Activated CD4-positive, alpha-beta T cell treated with anti-CD3 and anti-CD28 coated beads, Interleukin-2, amount 10 ng/mL, durations not matched to agents 7 days and 5 days (primary cell): ENCODE measurements at places on chromosomes 6 and 20. TPM values are rescaled to one million over a fixed set of nuclear protein-coding genes. Genes with fewer than 3 reads are reported as not detected.

DNA sequence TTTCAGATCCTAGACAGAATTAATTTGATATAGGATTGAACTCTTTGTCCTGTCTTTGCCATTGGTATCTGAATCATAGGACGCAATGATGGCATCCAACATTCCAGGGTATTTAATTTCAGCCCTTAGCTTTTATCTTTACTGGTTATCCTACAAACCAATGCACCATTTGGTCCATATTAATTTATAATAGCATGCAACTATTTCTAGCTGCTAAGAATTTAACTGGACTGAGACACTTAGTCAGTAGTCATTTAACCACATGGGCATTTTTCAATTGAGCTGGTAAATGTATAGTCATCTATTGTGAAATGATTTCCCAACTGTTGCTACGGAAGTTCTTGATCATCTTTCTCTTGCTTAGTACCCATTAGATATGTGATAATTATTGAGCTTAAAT, 141.1 kb downstream of the CD164 start:
- DNase-seq: no peak

GRCh38 chr20:41352106-41352505, 11.5 kb downstream of the LPIN3 start:
- no peak for DNase-seq

GRCh38 chr6:17165383-17165782, 63.5 kb downstream of the STMND1 start:
- DNase-seq: no peak

GRCh38 chr6:41489120-41489851, 56.9 kb upstream of the FOXP4 start:
- DNase-seq: no peak

DNA sequence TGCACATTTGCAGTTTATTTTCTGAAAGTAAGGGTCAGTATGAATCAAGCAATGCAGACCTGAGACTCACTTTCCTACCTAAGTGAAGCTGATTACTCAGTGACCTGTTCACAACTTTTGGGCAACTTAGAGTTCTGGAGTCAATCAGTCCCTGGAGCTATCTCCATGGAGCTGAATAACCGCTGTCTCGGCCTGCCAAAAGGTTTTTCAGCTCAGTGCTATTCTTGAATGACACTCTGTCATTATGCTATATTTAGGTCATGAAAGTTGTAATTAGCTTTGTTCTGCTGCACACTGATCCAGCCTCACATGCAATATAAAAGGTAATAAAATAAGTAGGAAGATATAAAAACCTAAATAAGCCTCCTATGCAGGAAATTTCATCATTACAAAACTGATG, 356.0 kb downstream of the BMP2 start:
- no peak for DNase-seq

GRCh38 chr6:123434186-123434585, 202.6 kb downstream of the TRDN start:
- no peak for DNase-seq

GRCh38 chr6:128455959-128456358, 64.4 kb downstream of the PTPRK start:
- DNase-seq: no peak

GRCh38 chr6:27295301-27296079, 16.6 kb downstream of the POM121L2 start:
- DNase-seq: no peak

GRCh38 chr6:75546381-75546780, 52.8 kb upstream of the FILIP1 start:
- no peak for DNase-seq

DNA sequence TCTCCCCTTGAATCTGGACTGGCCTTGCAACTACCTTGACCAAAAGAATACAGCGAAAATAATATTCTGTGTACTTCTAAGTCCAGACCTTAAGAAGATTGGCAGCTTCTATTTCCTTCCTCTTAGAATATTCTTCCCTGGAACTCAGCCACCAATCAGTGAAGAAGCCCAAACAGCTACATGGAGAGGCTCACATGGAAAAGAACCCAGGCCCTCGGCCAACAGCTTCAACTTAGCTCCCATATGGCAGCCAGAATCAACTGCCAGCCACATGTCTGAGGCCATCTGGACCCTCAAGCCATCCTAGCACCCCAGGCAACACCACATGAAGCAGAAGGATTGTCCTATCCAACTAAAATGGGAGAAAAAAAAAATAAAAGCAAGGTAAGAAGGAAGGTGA, 178.8 kb downstream of the IBTK start:
- DNase-seq: no peak

GRCh38 chr6:119768201-119768600, 418.6 kb upstream of the MAN1A1 start:
- DNase-seq: no peak

GRCh38 chr6:156807795-156808194, 30.6 kb downstream of the ARID1B start:
- no peak for DNase-seq

DNA sequence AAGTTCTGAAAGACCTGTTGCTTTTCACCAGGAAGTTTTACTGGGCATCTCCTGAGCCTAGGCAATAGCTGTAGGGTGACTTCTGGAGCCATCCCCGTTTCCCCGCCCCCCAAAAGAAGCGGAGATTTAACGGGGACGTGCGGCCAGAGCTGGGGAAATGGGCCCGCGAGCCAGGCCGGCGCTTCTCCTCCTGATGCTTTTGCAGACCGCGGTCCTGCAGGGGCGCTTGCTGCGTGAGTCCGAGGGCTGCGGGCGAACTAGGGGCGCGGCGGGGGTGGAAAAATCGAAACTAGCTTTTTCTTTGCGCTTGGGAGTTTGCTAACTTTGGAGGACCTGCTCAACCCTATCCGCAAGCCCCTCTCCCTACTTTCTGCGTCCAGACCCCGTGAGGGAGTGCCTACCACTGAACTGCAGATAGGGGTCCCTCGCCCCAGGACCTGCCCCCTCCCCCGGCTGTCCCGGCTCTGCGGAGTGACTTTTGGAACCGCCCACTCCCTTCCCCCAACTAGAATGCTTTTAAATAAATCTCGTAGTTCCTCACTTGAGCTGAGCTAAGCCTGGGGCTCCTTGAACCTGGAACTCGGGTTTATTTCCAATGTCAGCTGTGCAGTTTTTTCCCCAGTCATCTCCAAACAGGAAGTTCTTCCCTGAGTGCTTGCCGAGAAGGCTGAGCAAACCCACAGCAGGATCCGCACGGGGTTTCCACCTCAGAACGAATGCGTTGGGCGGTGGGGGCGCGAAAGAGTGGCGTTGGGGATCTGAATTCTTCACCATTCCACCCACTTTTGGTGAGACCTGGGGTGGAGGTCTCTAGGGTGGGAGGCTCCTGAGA, at the start of gene HFE:
TSS of gene HFE (plus strand) at position 146 of the 832 bp plus-strand sequence. CDS start at position 158, 12 bp downstream.
- DNase-seq: peak; percentile 35

DNA sequence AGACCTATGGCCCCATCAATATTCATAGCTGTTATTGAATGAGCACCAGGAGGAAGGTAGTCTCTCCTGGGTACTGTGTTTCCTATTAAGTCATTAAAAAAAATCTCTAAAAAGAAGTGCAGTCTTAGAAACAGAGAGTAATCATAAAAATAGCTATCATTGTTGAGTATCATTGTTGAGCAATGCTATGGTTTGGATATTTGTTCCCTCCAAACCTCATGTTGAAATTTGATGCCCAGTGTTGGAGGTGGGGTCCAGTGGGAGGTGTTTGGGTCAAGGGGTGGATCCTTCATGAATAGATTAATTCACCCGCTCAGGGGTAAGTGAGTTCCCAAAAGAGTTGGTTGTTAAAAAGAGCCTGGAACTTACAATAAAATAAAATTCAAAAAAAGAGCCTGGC, 88.1 kb upstream of the IYD start:
- no peak for DNase-seq

- DNase-seq: no peak
Measured at GRCh38 chr6:91376686-91377085, 789.8 kb upstream of the MAP3K7 start.

DNA sequence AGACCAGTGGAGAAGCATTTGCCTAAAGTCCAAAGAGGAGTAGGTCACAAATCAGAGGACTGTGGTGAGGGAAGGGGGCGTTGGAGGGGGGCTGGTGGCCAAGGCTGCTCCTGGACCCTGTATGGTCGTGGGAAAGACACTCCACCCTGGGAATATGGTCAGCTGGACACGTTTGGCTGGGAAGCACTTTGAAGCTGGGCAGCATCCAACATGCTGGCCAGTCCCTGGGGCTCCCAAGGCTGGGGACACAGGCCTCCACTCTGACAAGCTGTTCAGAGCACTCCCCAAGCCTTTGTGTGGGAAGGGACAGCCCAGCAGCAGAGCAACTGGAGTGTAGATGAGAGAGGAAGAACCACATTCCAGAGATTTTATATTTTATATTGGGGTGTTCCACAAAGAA, 203.2 kb downstream of the ANKRD60 start:
- no peak for DNase-seq

DNA sequence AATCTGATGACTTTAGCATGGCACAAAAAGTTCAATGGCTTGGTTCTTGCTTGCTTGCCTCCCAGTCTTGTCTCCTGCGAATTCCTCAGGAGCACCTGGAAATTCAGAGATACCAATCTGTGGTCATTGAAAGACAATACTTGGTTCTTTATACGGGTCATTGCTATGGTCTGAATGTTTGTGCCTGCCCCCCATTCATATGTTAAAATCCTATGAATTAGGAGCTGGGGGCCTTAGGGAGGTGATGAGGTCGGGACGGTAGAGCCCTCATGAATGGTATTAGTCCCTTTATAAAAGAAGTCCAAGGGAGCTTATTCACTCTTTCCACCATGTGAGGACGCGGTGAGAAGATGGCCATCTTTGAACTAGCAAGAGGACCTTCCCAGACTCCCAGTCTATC, 721.8 kb downstream of the UTRN start:
- no peak for DNase-seq

DNA sequence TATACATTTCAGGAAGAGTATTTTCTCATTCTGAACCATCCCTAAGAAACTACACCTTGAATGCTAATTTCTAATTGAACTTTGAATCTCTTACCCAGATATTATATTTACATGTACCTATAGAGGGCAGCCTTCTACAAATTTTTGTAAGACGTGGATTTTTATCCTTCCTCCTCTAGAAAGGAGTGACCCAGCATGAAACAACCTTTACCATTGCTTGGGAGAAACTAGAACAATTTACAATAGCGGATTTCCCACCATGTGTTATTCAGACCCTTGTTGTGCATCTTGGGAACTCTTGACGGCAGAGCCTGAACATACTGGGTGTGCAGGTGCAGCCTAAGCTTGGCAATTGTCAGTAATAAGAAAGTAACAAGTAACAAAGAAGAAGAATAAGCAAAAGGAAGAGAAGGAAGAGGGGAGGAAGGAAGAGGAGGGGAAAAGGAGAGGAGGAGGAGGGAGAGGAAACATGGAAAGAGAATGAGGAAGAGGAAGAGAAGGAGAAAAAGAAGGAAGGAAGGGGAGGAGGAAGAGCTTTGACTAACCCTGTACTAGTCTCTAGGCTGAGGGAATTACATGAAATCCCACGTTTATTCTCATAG, 10.8 kb upstream of the TAAR1 start:
- no peak for DNase-seq

GRCh38 chr6:25612666-25613065, 39.3 kb upstream of the SCGN start:
- no peak for DNase-seq

DNA sequence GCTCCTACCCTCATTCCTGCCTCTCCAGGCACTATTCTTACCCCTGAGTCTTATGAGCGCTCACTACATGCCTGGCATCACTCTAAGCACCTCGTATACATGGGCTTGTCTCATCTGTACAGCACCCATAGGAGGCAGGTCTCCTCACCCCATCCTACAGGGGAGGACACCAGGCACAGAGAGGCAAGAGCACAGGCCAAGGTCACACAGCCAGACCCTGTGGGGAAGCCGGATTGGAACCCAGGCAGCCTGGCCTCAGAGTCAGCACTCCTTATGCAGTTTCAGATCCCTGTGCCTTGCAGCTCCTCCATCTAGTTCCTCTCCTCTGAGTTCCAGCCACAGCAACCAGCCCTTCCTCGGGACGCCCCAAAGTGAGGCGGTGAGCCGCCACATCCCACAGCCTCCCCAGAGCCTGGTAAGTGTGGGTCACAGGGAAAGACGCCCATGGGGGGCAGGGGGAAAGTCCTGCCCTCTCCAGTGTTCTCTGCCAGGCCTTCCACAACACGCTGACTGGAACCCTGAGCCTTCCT, 103.3 kb downstream of the NFATC2 start:
- DNase-seq: no peak

GRCh38 chr6:143195349-143195845, 134.7 kb downstream of the AIG1 start:
- DNase-seq: no peak

- DNase-seq: no peak
Measured at GRCh38 chr6:109013656-109014305, 80.9 kb downstream of the SESN1 start.

- DNase-seq: no peak
Measured at GRCh38 chr6:25485821-25486534, 166.0 kb upstream of the SCGN start.

GRCh38 chr20:38766071-38766470, 17.8 kb downstream of the ACTR5 start:
- no peak for DNase-seq

DNA sequence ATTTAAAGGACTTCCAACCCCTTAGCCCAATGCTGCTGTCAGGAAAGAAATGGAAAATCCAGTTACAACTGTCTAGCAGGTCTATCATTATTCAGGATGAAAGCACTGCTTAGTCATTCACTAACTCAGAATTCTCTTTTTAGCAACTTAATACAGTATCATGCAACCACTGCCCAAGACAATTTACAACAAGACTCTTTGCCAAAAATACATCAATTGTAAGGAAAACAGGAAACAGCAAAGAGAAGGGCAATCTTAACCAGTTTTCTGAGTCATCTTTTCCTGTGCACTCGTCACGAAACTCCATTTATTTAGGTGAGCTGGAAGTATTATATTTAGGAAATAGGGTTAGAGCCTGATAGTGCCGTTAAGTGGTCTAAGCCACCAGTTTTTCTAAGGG, 1197.7 kb upstream of the CITED2 start:
- no peak for DNase-seq

GRCh38 chr6:36028877-36029324, 1.3 kb downstream of the MAPK14 start:
- DNase-seq: peak; percentile 81

The ECT2L gene
- not detected for total RNA-seq

The LINC00237 gene
- total RNA-seq: not detected

The SAMD5 gene
- total RNA-seq: not detected

The EFCAB8 gene
- 1.2 TPM for total RNA-seq

The TREM2 gene
- not detected for total RNA-seq

The TMEM181 gene
- total RNA-seq: 16.9 TPM

The MYBL2 gene
- total RNA-seq: 106 TPM

The AGPAT1 gene
- 47.3 TPM for total RNA-seq

The SLC32A1 gene
- total RNA-seq: not detected

The NOX3 gene
- total RNA-seq: not detected

The MEP1A gene
- not detected for total RNA-seq

The BTBD9 gene
- total RNA-seq: 12.0 TPM

The PAK5 gene
- not detected for total RNA-seq

The TUBB1 gene
- total RNA-seq: not detected

The LY6G5C gene
- 2.1 TPM for total RNA-seq

The IL17F gene
- 7.4 TPM for total RNA-seq
